ENCODE measurements at places on chromosomes 1 and 21. TPM values are rescaled to one million over a fixed set of nuclear protein-coding genes. Genes with fewer than 3 reads are reported as not detected.

- no peak for DNase-seq
Observed at GRCh38 chr1:235244974-235245592, 82.9 kb downstream of the ARID4B start.

- no peak for DNase-seq
Observed at GRCh38 chr1:65538664-65539063, 118.2 kb downstream of the LEPR start.

DNA sequence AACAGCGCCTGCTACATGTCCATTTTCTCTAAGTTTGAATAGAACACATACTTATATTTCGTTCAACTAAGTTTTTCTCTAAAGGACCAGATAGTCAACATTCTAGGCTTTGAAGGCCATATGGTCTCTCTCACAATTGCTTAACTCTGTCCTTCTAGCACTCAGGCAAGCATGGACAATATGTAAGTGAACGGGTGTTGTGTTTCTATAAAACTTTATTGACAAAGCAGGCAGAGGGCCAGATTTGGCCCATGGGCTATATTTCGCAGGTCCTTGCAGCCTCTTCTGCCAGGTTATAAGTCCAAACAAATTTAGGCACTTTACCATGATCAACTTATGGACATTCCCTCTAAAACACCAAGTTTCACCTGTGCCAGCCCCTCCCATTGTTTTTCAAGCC, 21.1 kb downstream of the KLHDC7A start:
- DNase-seq: no peak

DNA sequence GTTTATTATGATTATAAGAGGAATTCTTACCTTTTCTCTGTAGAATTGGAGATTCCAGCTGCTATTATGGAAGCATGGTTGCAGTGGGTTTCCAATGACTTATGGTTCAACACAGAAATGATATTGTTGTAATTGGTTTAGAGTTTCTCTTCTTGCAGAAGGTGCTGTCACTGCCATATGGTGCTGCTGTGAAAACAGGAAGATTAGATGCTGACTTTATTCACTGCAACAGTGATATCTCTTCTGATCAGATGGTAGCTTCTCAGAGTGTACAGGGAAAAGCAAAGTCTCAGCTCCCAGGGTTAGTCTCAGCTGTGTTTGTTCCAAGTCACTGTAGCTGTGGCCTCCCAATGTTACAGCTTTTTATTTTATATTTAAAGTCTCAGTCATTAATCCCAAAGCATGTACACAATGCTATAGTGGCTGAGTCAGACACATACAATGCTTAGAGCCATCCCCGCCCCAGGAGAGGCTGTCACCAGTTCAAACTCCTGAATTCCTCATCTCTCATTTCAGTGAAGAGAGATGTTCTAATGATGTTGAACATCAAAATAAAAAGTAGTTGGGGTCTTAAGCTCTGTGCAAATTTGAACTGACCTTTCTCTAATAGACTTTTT, 42.7 kb upstream of the RGS2 start:
- DNase-seq: no peak

The A3GALT2 gene
- not detected for total RNA-seq

The SLFNL1 gene
- 0.03 TPM for total RNA-seq

The TMOD4 gene
- 0.65 TPM for total RNA-seq
